ENCODE measurements at places on chromosomes 12 and 14. TPM values are rescaled to one million over a fixed set of nuclear protein-coding genes. Genes with fewer than 3 reads are reported as not detected.

Gene NPFF
- 0.44 TPM for total RNA-seq

Gene EXOC3L4
- not detected for total RNA-seq

Gene KRT6A
- not detected for total RNA-seq

Gene TSPAN19
- total RNA-seq: not detected

Gene RFLNA
- total RNA-seq: not detected

- H3K4me3 ChIP-seq: no peak overlapping the region
- DNase-seq: no peak
- H3K36me3 ChIP-seq: no peaks in the 10 kb centered on the region
Measured at GRCh38 chr12:126706300-126706699, 1560.7 kb upstream of the TMEM132C start.

DNA sequence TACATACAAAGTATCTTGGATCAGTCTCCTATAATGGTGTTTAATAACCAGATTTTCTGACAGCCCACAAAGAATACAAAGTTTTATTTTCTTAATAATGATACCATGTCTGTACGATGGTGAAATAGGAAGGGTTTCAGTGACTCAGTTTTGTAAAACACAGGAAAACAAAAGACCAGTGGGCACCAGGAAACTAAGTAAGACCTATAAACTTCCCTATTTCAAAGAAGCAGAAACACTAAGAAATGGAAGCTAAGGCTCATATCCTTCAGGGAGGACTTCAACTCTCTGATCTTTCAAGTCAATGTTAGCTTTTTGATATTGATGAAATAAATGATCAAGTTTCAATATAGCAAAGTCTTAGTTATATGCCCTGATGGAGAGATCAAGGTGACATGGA, 196.0 kb downstream of the DUSP6 start:
- H3K4me1 ChIP-seq: peaks cover 27% of the 10 kb centered on the region
- peaks cover 7% of the 10 kb centered on the region for H3K36me3 ChIP-seq
- H3K4me3 ChIP-seq: no peak overlapping the region
- no peak for DNase-seq
- peak overlapping the region; percentile 53 for H3K27ac ChIP-seq

DNA sequence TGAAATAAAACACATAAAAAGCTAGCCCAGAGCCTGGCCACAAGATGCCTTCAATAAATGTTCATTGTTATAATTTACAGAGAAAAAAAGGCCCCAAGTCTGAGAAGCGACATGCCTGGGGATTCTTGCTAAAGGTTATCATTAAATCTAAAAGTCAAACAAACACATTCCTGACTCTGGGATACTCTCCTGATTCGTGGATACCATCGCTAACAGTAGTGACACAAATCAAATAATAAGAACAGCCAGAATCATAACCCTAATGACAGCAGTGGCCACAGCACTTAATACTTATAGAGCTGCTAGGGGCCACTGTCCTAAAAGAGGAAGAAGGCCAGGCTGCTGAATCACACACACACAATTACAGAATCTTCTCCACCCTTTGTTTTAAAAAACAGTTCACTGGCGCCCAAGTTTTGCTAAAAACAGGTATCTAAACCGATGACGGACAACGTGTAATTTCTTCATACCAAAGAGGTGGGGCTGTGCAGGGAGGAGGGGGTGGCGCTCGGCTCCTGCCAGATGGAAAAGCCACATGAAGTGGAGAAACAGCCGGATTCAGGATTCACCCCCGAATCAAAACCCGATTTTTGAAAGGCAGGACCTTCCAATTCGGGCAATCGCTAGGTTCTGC, 1.2 kb downstream of the CLIP1 start:
- DNase-seq: no peak
- H3K27ac ChIP-seq: peak overlapping the region; percentile 85
- H3K36me3 ChIP-seq: peaks cover 5% of the 10 kb centered on the region
- H3K27me3 ChIP-seq: peaks cover 2% of the 10 kb centered on the region

DNA sequence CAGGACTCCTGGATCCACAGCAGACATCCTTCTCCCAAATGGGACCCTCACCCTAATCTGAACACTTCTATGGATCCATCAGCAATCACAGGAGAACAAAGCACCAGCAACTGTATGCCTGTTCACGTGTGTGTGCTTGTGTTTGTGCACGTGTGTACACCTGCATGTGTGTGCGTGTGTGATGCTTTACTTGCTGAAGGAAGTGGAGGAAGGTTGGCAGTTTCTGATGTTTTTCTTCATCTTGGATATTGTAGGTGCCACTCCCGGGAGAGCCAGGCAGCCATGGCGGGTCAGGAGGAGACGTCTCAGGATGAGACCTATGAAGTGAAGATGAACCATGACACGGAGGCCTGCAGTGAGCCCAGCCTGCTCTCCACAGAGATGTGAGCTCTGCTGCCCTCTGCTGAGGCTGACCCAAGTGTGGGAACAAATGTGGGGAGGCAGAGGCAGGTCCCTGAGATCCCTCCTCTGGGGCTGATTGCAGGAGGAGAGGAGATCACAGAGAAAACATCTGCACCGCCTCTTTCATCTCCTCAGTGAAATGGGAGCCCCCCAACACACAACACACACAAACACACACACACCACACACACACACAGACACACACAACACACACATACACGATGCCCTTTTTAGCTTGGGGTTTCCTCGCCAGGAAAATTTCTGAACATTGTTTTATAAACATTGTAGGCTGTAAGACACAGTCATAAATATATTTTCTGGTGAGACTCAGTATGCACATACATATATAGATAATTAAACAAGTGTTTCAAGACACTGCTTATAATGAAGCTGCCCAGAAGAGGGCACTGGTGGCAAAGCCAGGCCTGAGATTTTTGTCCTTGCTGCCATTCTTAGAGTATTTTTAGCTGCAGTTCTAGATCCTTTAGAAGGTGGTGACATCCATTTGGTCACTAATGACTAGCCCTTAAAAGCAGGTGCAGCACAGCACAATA, 112.2 kb upstream of the FKBP4 start:
- DNase-seq: peak; percentile 31
- H3K4me1 ChIP-seq: peaks cover 7% of the 10 kb centered on the region
- H3K4me3 ChIP-seq: no peak overlapping the region

GRCh38 chr12:127957001-127957660, 309.8 kb upstream of the TMEM132C start:
- no peaks in the 10 kb centered on the region for H3K27me3 ChIP-seq
- DNase-seq: no peak
- no peak overlapping the region for H3K4me3 ChIP-seq

DNA sequence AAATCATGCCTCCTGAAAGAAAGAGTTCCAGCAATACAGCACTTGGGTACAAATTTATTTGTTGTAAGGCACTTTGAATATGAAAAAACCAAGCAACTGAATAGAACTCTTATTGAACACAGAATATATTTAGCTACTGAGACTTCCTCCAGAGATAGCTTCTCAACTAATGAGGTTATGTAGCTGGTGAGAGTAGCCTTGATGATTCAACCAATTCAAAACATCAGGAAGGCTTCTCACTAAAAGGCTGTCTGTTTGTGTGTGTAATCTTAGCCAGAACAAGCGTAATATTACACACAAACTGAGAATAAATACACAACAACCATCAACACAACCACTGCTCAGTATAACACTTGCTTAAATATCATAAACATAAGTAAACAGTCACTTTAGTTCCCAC, 20.4 kb downstream of the EIF2B2 start:
- no peak for DNase-seq
- no peaks in the 10 kb centered on the region for H3K27me3 ChIP-seq
- H3K27ac ChIP-seq: no peak overlapping the region
- H3K4me3 ChIP-seq: no peak overlapping the region

- H3K4me1 ChIP-seq: no peaks in the 10 kb centered on the region
- peaks cover 34% of the 10 kb centered on the region for H3K36me3 ChIP-seq
- no peak overlapping the region for H3K4me3 ChIP-seq
- no peak overlapping the region for H3K27ac ChIP-seq
Measured at GRCh38 chr14:71011479-71011878, 104.2 kb downstream of the PCNX1 start.

DNA sequence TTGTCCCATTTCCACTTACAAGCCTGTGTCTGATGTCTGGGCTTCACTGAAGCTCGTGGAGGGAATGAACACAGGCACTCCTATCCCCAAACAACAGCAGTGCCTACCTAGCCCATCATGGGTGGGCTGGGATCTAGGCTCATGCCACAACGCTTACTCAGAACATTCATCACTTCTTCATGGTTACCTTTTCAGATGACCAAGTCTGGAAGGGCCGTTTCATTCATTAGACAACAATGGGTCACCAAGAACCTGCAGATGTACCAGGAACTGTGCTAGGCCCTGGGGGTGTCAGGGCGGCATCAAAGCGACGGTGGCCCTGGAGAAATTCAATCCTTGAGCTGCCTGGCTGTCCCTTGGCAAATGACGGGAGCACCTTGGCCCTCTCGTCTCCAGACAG, 64.9 kb upstream of the FZD10 start:
- no peaks in the 10 kb centered on the region for H3K27me3 ChIP-seq
- no peaks in the 10 kb centered on the region for H3K4me1 ChIP-seq
- no peak for DNase-seq
- H3K4me3 ChIP-seq: no peak overlapping the region

DNA sequence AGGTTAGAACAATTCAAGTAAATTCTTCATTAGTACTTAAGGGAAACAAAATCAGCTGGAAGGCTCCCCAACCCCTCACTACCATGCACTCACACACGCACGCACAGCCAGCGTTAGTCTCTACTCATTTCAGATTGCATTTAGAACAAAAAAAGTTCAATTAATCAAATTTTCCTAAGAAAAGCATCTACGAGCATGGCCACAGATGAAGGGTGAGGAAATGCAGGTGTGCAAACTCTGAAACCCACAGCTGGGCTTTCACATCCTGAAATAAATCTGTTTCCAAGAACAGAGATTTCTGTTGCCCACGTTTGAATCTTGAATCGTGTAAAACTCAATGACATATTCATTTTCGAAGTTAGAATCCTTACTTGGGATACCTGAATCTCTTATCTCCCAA, 62.6 kb downstream of the SEL1L start:
- peak overlapping the region; percentile 43 for H3K4me3 ChIP-seq
- no peak for DNase-seq
- H3K27me3 ChIP-seq: no peaks in the 10 kb centered on the region
- H3K27ac ChIP-seq: peak overlapping the region; percentile 36
- H3K36me3 ChIP-seq: peaks cover 22% of the 10 kb centered on the region
- H3K4me1 ChIP-seq: peaks cover 52% of the 10 kb centered on the region

GRCh38 chr14:77053046-77053841, 24.7 kb upstream of the IRF2BPL start:
- DNase-seq: peak; percentile 53
- H3K36me3 ChIP-seq: no peaks in the 10 kb centered on the region
- H3K4me1 ChIP-seq: peaks cover 19% of the 10 kb centered on the region
- H3K27ac ChIP-seq: peak overlapping the region; percentile 52
- H3K27me3 ChIP-seq: peaks cover 2% of the 10 kb centered on the region

DNA sequence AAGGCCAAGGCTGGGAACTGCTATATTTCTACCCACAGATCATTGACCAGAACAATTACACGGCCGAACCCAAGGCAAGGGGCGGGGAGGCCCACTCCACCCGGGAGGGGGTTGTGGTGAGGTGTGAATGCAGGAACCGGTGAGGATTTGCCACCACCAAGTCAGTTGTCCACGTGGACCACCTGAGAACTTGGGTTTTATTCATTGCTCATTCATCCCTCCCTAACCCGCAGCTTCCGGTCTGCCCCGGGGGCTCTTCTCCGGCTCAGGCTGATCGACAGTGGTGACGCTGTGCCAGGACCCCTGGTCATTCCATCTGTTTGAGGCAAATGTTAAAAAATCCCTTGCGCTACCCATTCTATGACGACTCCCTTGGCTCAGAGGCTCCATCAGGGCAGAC, 127.7 kb upstream of the RTL1 start:
- no peaks in the 10 kb centered on the region for H3K36me3 ChIP-seq
- no peak overlapping the region for H3K4me3 ChIP-seq
- H3K4me1 ChIP-seq: no peaks in the 10 kb centered on the region
- no peak for DNase-seq
- H3K27ac ChIP-seq: no peak overlapping the region

- H3K4me3 ChIP-seq: no peak overlapping the region
- H3K27ac ChIP-seq: no peak overlapping the region
- H3K27me3 ChIP-seq: peaks cover 20% of the 10 kb centered on the region
- DNase-seq: no peak
- H3K36me3 ChIP-seq: no peaks in the 10 kb centered on the region
- H3K4me1 ChIP-seq: no peaks in the 10 kb centered on the region
Measured at GRCh38 chr12:3137268-3137781, 60.1 kb downstream of the TSPAN9 start.

GRCh38 chr12:46872135-46872534, 46.3 kb upstream of the SLC38A4 start:
- no peaks in the 10 kb centered on the region for H3K4me1 ChIP-seq
- peaks cover 4% of the 10 kb centered on the region for H3K27me3 ChIP-seq
- no peaks in the 10 kb centered on the region for H3K36me3 ChIP-seq
- no peak overlapping the region for H3K27ac ChIP-seq
- no peak overlapping the region for H3K4me3 ChIP-seq
- no peak for DNase-seq

DNA sequence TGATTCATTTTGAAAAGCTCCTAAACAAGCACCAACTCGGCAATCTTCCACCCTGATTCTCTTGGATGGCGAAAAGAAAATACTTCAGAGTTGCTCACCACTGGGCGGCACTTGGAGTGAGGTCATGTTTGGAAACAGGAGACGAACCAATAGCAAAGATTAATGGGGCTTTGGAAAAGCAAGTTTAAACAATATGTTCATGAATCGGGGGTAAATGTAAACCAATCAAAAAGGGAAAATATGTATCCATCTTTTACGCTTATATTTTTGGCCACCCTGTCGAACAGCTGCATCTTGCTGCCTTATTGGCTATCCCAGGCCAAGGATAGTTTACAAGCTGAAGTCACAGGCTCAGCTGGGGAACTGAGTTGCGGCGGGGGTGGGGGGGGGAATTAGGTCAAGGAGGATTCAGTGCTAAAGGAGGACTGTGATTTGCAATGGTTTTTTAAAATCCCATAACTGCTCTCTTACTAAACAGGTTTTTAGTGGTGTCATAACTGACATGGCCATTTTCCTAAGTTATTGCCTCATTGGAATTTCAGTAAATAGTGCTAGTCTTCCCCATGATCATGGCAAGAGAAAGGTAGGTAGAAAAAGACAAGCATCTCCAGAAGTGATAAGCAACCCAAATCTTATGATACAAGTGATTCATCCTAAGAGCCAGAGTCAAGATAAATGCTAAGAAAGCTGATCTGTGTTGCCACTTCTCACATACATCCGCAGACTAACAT, 210.6 kb downstream of the PHLDA1 start:
- H3K27me3 ChIP-seq: no peaks in the 10 kb centered on the region
- H3K4me3 ChIP-seq: no peak overlapping the region
- H3K27ac ChIP-seq: no peak overlapping the region
- no peak for DNase-seq

DNA sequence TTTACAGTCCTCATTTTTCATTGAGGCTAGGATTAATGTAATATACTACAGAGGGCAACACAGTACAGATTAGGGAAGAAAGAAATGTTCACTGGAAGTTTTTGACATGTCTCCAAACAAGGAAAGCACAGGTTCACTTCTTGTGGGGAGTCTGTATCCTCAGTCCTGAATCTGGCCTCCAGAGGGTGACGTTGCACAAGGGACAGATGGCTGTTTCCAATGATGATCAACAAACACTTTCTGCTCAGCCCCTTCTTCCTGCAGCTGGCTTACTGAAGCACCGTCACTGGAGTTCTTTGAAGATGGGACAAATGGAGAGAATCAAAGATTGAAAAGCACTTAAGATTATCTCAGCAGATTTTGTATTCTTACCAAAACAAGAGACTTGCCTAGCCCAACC, 123.3 kb upstream of the OR4E1 start:
- H3K27ac ChIP-seq: no peak overlapping the region
- peak overlapping the region; percentile 65 for H3K4me3 ChIP-seq
- DNase-seq: no peak
- no peaks in the 10 kb centered on the region for H3K36me3 ChIP-seq

GRCh38 chr12:30763053-30763452, 8.3 kb upstream of the CAPRIN2 start:
- no peak overlapping the region for H3K4me3 ChIP-seq
- no peak for DNase-seq
- peaks cover 18% of the 10 kb centered on the region for H3K27me3 ChIP-seq
- no peaks in the 10 kb centered on the region for H3K4me1 ChIP-seq
- no peaks in the 10 kb centered on the region for H3K36me3 ChIP-seq
